ENCODE measurements at places on chromosomes 1 and 21.

DNA sequence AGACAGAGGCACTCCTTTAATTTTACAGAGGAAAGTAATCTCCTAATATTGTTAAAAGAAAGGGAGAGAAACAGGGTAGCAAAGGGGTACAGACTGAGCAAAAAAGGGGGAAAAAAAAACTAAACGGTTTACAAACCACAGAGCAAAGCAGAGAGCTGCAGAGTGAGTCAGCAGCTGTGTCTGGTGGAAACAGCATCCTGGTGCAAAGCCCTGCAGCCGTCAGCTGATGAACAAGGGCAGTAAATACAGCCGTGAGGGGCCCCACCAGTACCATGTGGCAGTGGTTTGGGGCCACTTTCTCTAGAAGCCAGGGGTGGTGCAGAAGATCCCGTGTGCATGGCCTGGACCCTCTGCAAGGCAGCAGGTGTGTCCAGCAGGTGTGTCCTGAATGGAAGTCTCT, 111.3 kb downstream of the ERG start:
- no peak for DNase-seq

GRCh38 chr21:25107708-25108107, 499.6 kb downstream of the MRPL39 start:
- DNase-seq = no peak

DNA sequence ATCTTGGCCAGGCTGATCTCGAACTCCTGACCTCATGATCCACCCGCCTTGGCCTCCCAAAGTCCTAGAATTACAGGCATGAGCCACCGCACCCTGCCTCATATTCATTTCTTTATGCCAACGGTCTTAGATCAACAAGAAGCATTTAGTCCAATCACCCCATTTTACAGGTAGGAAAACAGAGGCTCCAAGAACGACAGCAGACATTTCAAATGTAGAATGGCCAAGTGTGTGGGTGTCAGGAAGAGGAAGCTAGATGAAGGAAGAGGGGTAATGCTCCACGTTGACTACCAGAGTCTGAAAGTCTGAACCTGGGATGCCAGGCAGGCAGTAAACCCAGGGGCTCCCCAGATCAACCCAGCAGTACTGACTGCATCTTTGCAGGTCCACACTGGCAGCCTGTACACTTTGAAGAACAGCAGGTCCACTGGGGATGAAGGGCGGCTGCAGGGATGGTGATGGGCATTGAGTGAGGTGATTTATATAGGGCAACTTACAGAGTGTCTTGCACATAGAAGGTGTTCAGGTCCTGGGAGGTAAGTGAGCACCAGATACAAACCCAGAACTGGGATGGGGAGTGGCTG, 120.2 kb downstream of the EPHB2 start:
- no peak for DNase-seq

- no peak for DNase-seq
Measured at GRCh38 chr1:179124873-179125272, 43.0 kb downstream of the TOR3A start.

- no peak for DNase-seq
Measured at GRCh38 chr1:158931055-158931737, at the start of gene PYHIN1. PYHIN1 (plus strand) TSS chr1:158931552; CDS start chr1:158936911, 5,359 bp downstream.

DNA sequence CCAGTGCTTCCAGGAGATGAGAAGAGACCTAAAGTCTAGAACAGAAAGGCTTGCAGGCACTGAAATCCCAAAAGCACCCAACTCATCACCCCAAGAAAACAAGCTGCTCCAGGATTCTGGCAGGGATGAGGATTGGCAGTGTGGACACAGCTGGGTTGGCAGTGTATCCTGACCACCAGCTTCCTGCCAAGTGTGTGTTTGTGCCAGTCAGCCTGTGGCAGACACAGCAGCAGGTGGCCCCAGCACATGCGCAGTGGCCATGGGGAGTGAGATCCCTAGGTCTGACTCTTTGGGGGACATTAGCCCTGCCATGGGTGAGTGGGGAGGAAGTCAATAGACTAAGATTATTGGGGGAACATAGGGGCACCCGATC, 8.7 kb upstream of the SNAPIN start:
- DNase-seq = no peak

DNA sequence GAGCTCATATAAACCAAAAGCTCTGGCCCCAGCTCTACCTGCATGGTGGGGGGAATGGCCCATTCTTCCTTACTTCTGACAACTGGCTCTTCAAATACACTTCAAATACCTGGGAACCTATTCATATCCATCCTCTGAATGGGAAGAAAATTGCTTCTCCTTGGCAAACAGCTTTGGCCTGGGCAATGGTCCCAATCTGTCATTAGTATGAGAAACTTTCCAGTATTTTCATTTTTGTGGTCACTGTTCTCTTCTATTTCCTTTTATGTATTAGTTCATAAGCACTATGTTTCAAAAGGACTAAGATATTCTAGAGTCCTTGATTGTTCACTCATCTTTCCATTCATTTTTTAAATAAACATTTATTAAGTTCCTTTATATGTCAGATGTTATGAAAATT, 5.2 kb upstream of the HSD3B2 start:
- no peak for DNase-seq

DNA sequence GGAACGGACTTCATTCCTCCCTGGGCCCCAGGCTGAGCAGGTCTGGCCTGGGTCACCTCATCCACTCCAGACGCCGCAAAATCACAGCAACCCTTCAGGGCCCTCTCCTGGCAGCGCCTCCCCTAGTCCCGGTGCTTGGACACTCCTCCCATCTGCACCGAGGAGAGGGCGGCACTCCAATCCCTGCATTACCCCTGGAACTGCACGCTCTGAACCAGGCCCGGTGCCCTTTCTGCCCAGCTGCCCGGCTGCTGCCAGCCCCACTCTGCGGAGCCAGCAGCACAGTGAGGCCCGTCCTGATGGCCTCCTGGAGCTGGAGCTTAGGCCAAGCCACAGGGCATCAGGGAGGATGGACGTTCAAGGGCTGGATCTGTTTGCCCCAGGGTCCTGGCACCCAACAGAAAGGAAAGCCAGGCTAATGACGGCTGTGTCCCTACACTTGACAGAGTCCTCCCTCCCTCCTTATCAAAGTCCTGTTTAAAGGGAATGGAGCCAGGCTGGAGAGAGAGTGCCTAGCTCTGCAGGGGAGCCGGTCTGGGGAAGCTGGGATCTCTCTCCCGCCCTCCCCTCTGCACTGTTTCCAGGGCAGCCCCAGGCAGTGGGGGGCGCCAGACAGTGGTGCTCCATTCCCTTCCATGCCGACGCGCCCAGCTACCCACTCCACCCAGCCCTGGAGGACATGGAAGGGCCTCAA, 12.7 kb downstream of the COL6A2 start:
- no peak for DNase-seq
